ENCODE measurements at places on chromosomes 2 and 18.

DNA sequence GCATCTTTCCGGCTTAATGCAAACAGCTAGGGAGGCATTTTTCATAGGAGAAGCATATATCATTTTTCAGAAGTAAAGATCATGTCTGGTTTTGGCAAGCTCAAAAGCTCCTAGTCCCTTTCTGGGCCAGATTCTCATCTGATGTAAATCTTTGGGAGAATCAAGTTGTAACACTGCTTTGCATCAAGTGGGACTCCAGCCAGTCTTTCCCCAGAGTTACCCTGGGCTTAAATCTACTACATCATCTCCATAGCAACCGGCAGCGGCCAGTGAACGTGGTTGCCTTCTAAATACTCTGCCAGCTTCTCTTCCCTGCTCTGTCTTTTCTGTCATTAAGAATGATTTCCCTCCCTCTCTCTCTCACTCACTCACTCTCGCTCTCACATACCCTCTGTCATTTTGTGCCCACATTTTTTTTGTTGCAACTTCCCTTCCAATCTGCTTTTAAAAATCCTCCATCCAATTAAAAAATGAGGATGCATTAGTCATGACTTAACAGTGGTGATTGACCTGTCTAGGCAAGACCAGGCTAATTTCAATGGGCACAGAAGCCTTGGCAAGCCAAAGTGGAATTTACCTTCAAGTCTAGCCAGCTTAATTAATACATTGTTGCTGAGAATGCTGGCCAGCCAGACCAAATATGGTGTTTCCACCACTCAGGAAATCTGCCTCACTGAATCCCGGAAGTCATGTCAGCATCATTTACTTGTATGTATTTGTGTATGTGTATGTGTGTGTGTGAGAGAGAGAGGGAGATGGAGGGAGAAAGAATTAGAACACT lies 93.0 kb downstream of the NRP2 start:
- DNase-seq, result no peak

DNA sequence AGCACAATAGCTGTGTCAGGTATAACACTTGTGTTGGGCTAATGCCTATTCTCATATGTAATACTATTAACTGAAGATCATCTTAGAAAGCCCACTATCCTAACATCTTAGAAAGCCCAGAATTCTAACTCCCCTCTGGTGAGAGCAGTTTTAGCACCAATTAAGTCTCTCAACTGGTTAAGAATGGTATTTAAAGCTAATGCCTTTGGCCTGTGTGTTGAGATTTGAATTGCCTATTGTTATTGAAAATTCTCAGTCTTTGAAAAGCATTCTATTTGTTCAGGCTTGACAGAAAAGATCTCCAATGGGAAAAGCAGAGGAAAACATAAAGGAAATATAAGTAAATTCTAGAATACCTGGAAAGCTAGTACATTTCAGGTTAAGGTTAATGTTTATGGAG lies 352.5 kb downstream of the ARHGAP15 start:
- no peak for DNase-seq

- no peak for DNase-seq
Observed at GRCh38 chr2:182404975-182405561, 21.8 kb downstream of the PDE1A start.

GRCh38 chr2:212414767-212415211 lies 123.8 kb downstream of the ERBB4 start:
- no peak for DNase-seq

- DNase-seq, result no peak
Observed at GRCh38 chr2:197700960-197701359, 4.2 kb upstream of the MARS2 start.

GRCh38 chr18:36299015-36299414 lies 1.5 kb downstream of the FHOD3 start:
- no peak for DNase-seq

DNA sequence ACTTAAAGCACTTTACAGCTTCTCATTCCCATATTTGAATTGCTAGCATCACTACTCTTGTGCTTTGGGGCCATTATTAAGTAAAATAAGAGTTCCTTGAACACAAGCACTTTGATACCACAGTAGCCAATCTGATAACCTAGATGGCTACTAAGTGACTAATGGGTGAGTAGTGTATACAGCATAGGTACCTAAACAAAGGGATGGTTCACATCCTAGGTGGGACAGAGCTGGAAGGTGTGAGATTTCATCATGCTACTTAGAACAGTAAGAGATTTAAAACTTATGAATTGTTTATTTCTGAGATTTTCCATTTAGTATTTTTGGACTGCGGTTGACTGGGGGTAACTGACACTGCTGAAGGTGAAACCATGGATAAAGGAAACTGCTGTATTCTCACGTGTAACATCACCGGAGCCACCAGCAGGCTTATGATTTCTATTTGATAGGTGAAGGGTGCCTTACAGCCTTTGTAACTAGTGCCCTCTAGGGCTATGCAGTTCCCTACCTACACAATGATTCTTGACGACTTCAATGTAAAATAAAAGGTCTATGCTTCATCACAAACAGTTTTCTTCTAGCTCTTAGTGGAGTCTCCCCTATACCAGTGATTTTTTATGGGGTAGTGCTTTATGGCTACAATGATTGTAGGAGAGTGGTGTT lies 22.1 kb upstream of the CRIM1 start:
- DNase-seq, result peak; percentile 12

DNA sequence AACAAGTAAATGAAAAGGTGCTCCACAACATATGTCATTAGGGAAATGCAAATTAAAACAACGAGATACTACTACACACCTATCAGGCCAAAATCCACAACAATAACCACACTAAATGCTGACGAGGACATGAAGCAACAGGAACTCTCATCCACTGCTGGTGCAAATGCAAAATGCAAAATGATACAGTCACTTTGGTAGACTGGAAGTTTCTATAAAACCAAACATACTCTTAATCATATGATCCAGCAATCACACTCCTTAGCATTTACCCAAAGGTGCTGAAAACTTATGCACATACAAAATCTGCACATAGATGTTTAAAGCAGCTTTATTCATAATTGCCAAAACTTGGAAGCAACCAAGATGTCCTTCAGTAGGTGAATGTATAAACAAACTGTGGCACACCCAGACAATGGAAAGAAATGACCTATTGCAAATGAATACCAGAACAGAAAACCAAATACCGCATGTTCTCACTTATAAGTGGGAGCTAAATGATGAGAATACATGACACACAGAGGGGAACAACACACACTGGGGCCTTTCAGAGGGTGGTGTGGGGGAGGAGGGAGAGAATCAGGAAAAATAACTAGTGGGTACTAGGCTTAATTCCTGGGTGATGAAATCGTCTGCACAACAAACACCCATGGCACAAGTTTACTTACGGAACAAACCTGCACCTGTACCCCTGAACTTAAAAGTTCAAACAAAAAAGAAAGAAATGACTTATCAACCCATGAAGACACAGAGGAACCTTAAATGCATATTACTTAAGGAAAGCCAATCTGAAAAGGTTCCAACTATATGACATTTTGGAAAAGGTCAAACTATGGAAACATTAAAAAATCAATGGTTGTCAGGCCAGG lies 80.4 kb downstream of the ASXL2 start:
- DNase-seq, result no peak

- no peak for DNase-seq
Observed at GRCh38 chr2:27897717-27898116, 7.2 kb downstream of the BABAM2 start.

GRCh38 chr2:231486851-231487596 lies 22.7 kb upstream of the NCL start:
- no peak for DNase-seq

GRCh38 chr18:34528177-34528576 lies 181.9 kb upstream of the DTNA start:
- no peak for DNase-seq

DNA sequence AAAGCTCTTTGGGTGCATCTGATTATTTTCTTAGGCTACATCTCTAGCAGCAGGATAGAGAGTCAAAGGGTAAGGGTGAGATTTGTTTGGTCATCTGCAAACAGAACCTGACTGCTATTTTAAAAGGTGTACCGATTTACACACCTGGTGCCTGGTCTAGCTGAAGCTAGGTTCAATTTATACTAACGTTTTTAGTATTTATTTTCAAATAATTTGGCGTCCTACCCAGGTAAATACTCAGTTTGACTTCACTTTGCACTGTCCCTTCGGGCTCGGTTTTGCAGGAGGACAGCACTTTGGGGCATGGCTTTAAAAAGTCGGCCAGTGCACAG lies 683 bp downstream of the PTRHD1 start:
- no peak for DNase-seq

GRCh38 chr18:30359521-30359920 lies 683.0 kb downstream of the DSC3 start:
- no peak for DNase-seq

DNA sequence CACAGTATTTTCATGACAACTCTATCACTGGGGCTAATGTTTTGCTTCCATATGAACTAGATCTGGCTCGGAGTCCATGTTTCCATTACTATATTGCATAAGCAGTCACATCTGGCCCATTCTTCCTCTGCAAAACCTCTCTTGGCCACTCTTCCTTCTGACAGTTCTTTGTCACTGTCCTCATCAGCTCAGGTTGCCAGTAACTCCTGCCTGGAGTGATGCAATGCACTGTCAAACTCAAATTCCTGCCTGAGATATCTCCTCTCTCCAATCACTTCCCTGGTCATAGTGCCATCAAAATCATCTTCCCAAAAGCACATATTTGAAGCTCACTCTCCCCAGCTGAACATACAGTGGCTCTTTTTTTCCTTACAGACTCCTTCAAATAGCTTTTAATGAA lies 66.1 kb downstream of the COLEC12 start:
- DNase-seq, result no peak

All from CD4-positive, alpha-beta T cell treated with Interleukin-2 at 100 ng/mL for 4 hours (primary cell).